Spleen (tissue), 13 donors: ENCODE measurements at places on chromosomes 5 and 9.

- DNase-seq: no peak
Observed at GRCh38 chr5:79333852-79334557, 98.1 kb downstream of the JMY start.

DNA sequence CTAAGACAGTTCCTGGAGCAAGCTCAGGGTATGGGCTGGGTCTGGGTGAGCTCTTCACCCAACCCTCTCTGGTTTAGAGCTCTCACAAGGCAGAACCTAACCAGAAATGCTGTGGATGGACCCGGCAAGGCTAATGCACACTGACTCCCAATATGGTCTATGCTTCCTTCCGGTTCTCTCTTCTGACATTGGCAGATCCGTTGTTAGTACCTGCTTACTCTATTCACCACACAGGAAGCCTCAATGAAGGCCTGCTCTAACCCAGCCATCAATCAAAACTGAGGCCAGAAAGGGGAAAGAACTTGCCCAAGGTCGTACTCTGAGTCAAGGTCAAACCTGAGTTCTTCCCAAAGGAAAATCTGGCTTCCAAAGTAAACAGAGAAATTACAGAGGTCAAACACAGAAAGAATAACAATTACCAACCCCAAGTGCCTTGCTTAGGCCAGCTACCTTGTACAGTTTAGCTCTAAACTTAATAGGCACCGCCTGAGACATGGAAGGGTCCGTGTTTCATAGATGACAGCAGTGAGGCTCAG, 46.0 kb upstream of the AKNA start:
- DNase-seq: no peak

DNA sequence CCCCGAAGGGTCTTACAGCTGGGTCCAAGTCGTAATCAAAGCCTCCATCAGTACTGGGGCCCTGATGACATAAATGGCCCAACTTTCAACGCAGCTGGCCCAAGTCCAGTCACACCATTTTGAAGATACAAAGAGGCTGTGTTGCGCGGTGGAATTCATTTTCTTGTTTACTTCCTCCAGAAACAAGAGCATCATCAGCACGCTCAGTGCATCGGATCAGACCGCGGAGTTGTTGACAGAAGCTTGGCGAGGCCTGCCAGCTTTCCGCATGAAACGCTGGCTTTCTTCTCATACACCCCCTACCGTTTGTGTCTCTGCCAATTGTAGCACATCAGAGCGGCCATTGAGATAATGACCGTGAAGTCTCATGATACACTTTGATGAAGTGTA, 101.7 kb upstream of the SPATA31D4 start:
- DNase-seq: no peak

- no peak for DNase-seq
Observed at GRCh38 chr5:83151821-83152220, 74.5 kb downstream of the XRCC4 start.
